ENCODE measurements at places on chromosomes 6 and 20. TPM values are rescaled to one million over a fixed set of nuclear protein-coding genes. Genes with fewer than 3 reads are reported as not detected.

The WFDC10B gene
- total RNA-seq = not detected

The PLCB4 gene
- not detected for total RNA-seq

The UNC5CL gene
- 0.63 TPM for total RNA-seq

The ELOVL4 gene
- total RNA-seq = not detected

The PTCRA gene
- total RNA-seq = 0.91 TPM

The BTNL2 gene
- 4.9 TPM for total RNA-seq

The BMP6 gene
- total RNA-seq = 1.1 TPM

The PET117 gene
- total RNA-seq = 19.4 TPM

The SIRPG gene
- not detected for total RNA-seq

The ALDH5A1 gene
- total RNA-seq = 308 TPM

The LTB gene
- total RNA-seq = 36.9 TPM

The EFCAB8 gene
- total RNA-seq = not detected
